ENCODE measurements at places on chromosomes 6 and 20.

GRCh38 chr6:24680582-24680981, 13.7 kb downstream of the ACOT13 start:
- no peak for DNase-seq
- H3K4me3 ChIP-seq: no peak overlapping the region

DNA sequence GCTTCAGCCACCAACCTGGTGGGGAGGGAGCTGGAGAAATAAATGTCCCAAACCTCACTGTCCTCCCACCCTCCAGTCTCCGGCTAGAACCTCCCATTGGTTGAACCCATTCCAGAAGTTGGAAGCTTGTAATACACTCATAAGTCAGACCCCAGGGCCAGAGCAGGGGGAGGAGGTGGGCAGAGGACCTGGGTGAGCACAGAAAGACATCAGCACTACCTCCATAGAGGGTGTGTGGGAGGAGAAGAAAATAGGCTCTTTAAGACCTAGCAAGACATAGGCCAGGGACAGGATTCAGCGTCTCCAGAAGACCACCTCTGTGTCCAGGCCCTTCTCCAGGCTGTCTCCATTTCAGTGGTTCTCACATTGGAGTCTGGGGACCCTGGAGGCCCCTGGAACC, 73.3 kb upstream of the TOP1 start:
- H3K36me3 ChIP-seq: no peaks in the 10 kb centered on the region
- peaks cover 9% of the 10 kb centered on the region for H3K27me3 ChIP-seq
- no peaks in the 10 kb centered on the region for H3K4me1 ChIP-seq
- no peak overlapping the region for H3K4me3 ChIP-seq

DNA sequence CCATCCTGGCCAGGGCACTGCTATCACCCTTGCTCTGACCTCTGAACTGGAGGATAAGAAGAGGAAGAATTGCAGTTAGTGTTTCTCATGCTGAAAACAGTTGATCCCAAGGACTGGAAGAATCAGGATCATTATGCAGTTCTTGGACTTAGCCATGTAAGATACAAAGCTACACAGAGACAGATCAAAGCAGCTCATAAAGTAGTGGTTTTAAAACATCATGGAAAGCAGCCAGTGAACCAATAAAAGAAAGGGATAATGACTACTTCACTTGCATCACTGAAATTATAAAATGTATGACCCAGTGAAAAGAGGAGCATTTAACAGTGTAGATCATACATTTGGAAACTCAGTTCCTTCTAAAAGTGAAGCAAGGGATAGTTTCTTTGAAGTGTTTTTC, 47.7 kb downstream of the DNAH8 start:
- peaks cover 1% of the 10 kb centered on the region for H3K27me3 ChIP-seq
- DNase-seq: no peak
- no peak overlapping the region for H3K4me3 ChIP-seq

GRCh38 chr6:142055219-142055618, 77.5 kb upstream of the GJE1 start:
- no peaks in the 10 kb centered on the region for H3K36me3 ChIP-seq
- H3K4me1 ChIP-seq: no peaks in the 10 kb centered on the region
- no peak overlapping the region for H3K4me3 ChIP-seq
- no peak for DNase-seq
- H3K27ac ChIP-seq: no peak overlapping the region
- H3K27me3 ChIP-seq: no peaks in the 10 kb centered on the region

GRCh38 chr20:59411170-59411569, 110.8 kb downstream of the EDN3 start:
- no peak for DNase-seq
- no peaks in the 10 kb centered on the region for H3K4me1 ChIP-seq
- no peak overlapping the region for H3K27ac ChIP-seq
- H3K36me3 ChIP-seq: no peaks in the 10 kb centered on the region
- H3K27me3 ChIP-seq: peaks cover 12% of the 10 kb centered on the region

DNA sequence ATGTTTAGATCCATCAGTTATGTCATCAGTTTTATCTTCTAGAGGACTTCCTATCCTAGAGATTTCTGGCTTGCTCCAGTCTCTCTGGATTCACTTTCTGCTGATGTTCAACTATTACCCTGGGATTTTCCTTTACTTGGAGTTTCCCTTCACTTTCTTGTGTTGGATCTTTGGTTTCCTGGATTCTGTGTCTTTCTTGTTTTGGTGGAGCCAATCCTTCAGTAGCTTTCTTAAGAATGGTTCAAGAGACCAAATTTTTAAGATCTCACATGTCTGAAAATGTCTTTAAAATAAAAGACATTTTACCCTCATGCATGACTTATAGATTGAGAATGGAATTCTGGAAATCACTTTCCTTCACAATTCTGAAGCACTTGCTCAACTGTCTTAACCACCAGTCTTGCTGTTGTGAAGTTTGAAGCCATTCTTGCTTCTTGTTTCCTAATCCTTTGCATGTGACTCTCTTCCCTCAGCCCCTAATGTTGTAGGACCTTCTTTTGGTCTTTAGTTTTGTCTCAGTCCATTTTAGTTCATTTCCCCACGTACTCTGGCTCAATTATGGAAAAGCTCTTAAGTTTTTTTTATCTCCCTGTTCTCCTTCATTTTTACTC, 87.9 kb downstream of the ARID1B start:
- no peak for DNase-seq
- peak overlapping the region; percentile 51 for H3K27ac ChIP-seq
- H3K4me3 ChIP-seq: peak overlapping the region; percentile 47
- H3K4me1 ChIP-seq: peaks cover 56% of the 10 kb centered on the region
- no peaks in the 10 kb centered on the region for H3K27me3 ChIP-seq

DNA sequence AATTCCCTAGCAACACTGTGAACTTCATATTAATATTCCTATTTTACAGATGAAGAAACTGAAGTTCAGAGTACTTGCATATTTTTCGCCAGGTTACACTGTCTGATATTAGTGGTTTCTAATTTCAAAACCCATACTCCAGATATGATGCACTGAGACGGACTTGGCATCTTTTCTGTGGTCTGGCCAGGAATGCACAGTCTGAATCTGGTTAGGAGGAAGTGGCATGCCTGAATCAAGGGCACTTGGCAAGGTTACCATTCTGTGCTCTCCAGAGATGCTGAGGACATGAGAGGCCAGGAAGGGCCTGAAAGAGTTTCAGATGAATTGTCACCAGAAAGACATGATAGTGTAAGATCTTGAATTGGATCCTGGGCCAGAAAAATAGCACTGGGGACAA, 150.1 kb downstream of the HAO1 start:
- H3K27ac ChIP-seq: no peak overlapping the region
- no peak for DNase-seq
- no peaks in the 10 kb centered on the region for H3K36me3 ChIP-seq
- no peaks in the 10 kb centered on the region for H3K27me3 ChIP-seq
- no peak overlapping the region for H3K4me3 ChIP-seq
- H3K4me1 ChIP-seq: no peaks in the 10 kb centered on the region

DNA sequence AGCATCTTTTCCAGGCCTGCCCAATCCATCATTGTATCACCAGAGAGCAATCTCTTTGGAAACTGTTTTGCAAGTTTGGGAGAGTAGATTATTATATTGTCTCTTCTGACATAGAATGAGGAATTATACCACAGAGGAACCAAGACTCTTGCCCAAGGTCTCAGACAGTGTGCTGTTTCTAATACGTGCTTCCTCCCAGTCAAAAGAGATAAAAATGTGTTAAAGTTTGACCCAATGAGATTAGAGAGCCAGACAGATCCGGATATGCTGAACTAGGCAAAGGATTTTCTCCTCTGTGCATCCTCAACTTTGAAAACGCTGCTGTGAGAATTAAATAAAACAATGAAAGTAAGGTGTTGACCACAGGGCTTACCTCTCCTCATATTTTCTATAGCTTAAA, 18.6 kb upstream of the NT5E start:
- H3K27me3 ChIP-seq: no peaks in the 10 kb centered on the region
- H3K4me3 ChIP-seq: no peak overlapping the region
- peaks cover 3% of the 10 kb centered on the region for H3K36me3 ChIP-seq
- peak overlapping the region; percentile 0 for H3K27ac ChIP-seq

DNA sequence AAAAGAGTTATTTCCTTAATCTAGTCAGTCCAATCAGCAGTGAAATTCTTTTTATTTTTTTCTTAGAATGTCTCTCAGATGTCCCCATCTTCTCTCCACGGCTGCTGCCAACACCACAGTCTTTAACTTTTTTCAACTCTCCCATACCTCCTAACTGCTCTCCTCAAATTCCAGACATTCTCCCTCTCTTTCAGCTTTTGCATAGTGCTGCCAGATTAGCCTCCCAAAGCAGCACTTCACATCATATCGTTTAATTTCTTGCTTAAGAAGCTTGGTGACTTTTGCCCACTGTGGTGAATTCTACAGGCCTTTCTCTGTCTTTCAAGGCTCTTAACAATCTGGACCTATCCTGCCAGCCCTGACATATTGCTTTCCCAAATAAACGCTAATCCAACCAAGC, 233.4 kb downstream of the UST start:
- peaks cover 2% of the 10 kb centered on the region for H3K4me1 ChIP-seq
- peaks cover 25% of the 10 kb centered on the region for H3K36me3 ChIP-seq
- H3K27ac ChIP-seq: no peak overlapping the region
- H3K27me3 ChIP-seq: no peaks in the 10 kb centered on the region
- DNase-seq: no peak

DNA sequence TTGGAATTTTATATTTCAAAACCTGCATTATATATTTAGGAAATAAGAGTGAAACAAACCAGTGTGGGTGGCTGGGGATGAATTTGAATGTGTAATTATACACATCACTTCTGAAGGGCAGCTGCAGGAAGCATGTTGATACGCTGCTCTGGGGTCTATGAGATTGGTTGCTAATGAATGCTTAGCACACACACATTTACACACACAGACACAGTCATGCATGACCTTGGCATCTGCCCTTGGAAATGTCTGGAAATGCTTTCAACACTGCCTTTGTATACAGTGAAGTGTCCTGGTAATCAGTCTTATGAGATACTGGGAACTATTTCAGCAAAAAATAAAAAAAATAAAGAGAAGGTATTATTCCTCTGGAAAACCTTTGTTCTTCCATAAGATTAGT, 83.4 kb downstream of the ELOVL4 start:
- H3K4me3 ChIP-seq: no peak overlapping the region
- no peak for DNase-seq
- peaks cover 5% of the 10 kb centered on the region for H3K4me1 ChIP-seq
- H3K36me3 ChIP-seq: no peaks in the 10 kb centered on the region

- no peak overlapping the region for H3K4me3 ChIP-seq
- peaks cover 21% of the 10 kb centered on the region for H3K36me3 ChIP-seq
- peak overlapping the region; percentile 65 for H3K27ac ChIP-seq
- DNase-seq: no peak
- H3K4me1 ChIP-seq: peaks cover 43% of the 10 kb centered on the region
- no peaks in the 10 kb centered on the region for H3K27me3 ChIP-seq
Measured at GRCh38 chr20:48709058-48709691, 118.6 kb downstream of the PREX1 start.

- peaks cover 5% of the 10 kb centered on the region for H3K4me1 ChIP-seq
- H3K36me3 ChIP-seq: peaks cover 13% of the 10 kb centered on the region
- DNase-seq: no peak
- no peak overlapping the region for H3K4me3 ChIP-seq
- H3K27ac ChIP-seq: no peak overlapping the region
Measured at GRCh38 chr6:82968708-82969107, 96.9 kb downstream of the UBE3D start.

DNA sequence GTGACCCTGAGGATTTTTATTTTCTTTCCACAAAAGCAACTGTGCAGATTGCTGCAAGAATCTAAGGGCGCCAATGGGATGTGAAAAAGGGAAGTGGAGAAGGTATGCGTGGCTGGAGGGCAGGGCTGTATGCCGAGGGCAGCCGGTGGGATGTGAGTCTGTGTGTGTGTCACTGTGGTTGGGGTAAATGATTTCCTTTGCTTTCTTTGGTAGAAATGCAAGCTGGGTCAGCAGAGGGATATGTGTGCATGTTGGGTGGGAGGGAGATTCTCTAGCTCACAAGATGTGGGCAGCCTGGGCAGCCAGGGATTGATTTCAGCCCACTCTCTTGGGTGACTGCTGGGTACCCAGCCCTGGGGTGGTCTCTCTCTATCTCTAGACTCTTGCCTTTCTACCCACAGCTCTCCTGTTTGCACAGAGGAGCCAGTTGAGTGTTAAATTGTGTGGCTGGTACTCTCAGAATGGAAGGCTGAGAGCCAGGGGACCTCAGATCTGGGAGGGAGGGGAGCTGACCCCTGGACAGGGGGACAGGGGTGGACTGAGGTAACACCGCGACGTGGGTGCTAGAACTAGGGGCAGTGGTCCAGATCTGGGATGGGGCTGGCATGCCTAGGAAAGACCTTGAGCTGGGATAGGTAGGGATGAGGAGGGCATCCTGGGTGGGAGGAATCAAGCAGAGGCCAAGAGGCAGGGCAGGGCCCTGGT, 136.8 kb upstream of the RNF24 start:
- H3K27ac ChIP-seq: no peak overlapping the region
- peaks cover 30% of the 10 kb centered on the region for H3K27me3 ChIP-seq
- no peak for DNase-seq
- H3K36me3 ChIP-seq: no peaks in the 10 kb centered on the region

DNA sequence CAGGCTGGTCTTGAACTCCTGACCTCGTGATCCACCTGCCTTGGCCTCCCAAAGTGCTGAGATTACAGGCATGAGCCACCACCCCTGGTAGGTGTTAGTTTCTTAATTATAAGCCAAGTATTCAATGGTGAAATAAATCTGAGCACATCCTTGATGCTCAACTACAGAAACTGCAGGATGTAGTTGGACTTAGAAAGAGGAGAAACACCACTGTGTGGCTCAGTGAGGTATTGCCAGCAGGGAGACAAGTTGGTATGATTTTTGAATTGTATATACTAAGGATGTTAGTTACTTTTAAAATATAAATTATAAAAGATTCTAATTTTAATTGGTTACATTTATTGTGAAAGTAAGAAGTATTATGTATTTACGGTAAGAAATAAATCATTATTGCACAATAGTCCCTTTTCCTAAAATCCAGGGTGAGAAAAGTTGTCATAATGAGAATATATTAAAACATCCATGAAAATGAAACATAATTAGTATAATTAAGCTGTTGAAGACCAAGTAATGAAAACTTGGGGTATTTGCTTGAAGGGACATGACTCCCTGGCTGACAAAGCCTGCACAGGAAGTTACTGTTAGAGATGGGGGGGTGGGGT, 17.6 kb downstream of the SLC18B1 start:
- no peak overlapping the region for H3K4me3 ChIP-seq
- H3K27ac ChIP-seq: no peak overlapping the region
- no peaks in the 10 kb centered on the region for H3K27me3 ChIP-seq

DNA sequence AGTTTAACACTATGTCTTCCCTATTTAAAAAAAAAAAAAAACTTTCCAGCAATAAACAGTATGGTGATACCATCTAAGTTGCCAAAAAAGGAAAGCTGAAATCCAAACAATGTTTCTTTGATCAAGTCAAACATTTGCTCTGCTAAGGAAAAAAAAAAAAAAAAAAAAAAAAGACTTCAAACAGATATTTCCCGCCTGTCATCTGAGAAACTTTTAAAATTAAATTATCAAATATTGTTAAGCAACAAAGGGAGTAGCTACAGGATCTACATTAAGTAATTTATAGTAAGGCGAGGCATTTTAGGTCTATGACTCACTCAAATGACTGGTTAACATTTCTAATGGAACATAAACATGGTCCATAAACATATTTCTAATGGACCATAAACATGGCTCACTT, 121.2 kb downstream of the DST start:
- peaks cover 3% of the 10 kb centered on the region for H3K27me3 ChIP-seq
- peaks cover 2% of the 10 kb centered on the region for H3K4me1 ChIP-seq
- DNase-seq: no peak
- no peak overlapping the region for H3K27ac ChIP-seq
- peaks cover 5% of the 10 kb centered on the region for H3K36me3 ChIP-seq
- no peak overlapping the region for H3K4me3 ChIP-seq
